Cardiac septum (tissue), 1 donor: ENCODE measurements at places on chromosomes 5 and 9.

- no peak for DNase-seq
Measured at GRCh38 chr5:149798466-149798865, 68.4 kb downstream of the PPARGC1B start.

- no peak for DNase-seq
Measured at GRCh38 chr5:78912811-78913210, 72.3 kb downstream of the ARSB start.

DNA sequence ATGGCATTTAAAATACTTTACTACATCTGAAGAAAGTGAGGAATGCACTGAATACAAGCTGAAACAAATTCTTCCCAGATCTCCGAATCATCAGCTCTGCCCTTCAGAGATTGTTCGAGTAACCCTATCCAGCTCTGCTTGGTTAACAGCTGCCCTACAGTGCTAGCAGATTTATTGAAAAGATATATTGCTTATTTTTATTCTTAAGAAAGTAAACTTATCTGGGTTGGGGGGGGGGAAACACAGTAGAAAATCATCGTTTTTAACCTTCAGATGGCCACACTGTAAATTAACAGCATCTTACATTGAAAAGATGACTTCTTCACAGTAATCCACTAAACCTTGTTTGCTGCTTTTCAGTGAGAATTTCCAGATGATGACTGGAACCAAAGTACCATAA lies 210.8 kb downstream of the NFIB start:
- DNase-seq: no peak

DNA sequence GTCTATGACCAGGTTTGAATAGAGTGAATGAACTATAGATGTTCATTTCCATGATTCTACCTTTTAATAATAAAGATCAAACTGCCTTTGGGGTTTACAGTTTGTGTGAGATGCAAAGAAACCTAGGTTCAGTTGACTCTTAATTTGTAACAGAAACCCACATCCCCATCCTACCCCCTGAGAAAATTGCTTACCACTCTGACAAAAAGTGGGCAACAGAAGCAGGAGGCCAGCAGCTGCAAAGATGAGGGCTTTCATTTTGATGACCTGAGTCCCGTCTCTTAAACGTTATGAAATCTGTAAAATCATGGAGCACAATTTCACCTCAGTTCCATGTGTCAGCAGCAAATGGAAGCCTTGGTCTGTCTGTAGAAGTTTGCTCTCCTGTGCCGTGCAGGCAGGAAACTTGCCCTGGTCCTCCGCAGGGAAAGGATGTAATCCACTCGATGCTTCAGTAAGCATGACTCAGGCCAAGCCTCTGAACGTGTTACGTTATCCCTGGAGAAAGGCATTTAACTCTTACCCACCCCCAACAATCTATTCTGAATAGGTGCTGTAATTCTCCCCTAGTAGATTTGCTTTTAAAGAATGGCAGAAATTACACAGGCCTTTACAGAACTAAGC lies at the start of gene F2RL2:
F2RL2 (minus strand) TSS at position 431 of the 624 bp plus-strand sequence; CDS start at position 258, 173 bp downstream.
- DNase-seq: no peak

DNA sequence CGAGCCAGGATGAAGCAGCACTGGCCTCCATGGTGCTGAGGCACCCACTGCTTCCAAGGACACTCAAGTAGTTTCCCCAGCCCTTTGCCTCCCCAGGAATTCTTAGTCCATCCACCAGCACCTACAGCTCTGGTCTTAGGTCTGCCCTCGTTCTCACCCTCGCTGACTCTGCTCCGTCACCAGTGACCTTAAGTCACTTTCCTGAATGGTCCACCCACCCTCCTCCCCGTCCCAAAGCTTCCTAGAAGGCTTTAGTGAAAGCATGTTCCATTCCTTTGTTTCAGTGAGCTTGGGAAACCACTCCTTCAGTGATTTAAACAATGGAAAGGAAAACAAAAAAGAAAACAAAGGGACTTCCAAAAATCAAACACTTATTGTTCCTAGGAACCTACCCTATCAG lies 54.6 kb upstream of the MAP3K1 start:
- no peak for DNase-seq

DNA sequence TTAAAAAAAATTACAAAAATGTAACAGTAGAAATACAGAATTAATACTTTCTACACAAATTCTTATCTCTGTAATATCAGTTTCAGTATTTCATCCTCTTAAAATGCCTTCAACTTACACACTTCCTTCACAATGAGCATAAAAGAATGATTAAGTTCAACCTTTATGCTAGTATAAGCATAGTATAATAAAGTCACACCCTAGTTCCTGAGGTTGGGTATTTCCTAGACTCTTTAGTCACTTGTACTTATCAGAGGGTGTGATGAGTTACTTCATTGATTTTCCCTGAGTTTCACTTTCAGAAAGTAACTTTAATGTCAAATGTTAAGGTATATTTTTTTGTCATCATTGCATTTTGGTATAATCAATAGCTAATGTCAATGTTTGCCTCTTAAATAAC lies 302.4 kb downstream of the PDE4D start:
- DNase-seq: no peak

GRCh38 chr5:115749016-115749415 lies 67.4 kb downstream of the CDO1 start:
- no peak for DNase-seq

DNA sequence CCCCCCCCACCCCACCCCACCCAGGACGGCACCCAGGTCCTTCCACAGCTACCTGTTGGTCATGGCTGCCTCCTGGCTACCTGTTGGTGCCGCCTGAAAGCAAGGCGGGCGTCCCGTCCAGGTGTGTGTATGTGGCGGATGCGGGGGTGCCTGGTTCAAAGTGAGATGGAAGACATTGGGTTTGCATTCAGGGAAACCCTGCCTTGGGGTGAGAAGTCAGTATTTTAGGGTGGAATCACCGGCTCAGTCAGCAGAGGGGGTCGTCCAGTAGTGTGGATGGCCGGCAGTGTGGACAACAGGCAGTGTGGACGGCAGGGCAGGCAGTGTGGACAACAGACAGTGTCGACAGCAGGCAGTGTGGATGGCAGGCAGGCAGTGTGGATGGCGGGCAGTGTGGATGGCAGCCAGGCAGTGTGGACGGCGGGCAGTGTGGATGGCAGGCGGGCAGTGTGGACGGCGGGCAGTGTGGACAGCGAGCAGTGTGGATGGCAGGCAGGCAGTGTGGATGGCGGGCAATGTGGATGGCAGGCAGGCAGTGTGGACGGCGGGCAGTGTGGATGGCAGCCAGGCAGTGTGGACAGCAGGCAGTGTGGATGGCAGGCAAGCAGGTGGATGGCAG lies 28.0 kb downstream of the NKD2 start:
- DNase-seq: no peak

- no peak for DNase-seq
Measured at GRCh38 chr5:64693636-64694035, 3.3 kb downstream of the SHISAL2B start.

- DNase-seq: no peak
Measured at GRCh38 chr5:137205231-137206027, 293.7 kb downstream of the SPOCK1 start.

DNA sequence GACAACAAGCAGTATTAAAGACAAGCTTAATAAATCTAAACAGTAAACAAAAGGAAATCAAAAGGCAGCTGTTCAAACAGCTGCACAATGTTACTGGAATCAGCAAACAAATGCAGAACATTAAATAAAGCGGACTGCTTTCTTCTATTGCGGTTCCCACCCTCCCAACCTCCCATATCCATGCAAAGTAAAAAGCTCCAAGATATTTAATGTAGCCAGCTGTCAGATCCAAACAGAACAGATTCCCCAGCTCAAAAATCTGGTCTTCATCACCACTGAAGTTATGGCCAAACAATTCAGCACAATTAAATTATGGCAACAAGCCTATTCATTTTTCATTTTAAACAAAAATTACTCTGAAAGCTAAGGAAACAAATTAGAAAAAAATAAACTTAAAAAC lies 75.9 kb downstream of the SLC38A9 start:
- no peak for DNase-seq

- DNase-seq: no peak
Measured at GRCh38 chr9:32292611-32293010, 91.8 kb upstream of the ACO1 start.

DNA sequence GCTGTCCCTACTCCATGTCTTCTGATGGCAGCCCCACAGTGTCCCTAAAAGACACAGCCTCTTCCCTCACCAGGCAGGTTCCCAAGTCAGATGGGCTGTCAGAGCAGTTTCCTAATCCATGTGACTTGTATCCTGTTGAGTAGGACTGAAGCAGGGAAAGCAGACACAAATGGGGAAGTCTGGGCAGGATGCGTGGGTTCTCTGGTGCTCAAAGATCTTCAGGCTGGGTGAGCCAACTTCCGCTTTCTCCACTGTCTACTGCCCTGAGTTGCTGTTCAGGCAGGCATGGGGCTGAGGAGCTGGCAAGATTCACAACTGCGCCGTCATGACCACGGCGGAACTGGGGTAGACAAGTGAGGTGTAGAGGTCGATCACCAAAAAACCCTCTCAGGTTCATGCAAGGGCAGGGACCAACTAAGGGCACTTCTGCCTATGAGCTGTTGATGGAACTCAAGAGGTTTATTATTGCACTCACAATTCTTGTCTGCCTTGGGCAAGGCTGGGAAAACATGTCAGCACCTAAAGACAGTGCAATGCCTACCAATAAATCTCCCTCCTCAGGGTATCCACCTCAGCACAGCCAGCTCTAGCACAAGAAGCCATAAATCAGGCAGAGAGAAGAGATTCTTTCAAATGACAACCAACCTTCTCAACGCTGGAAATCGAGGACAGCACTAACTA lies 83.4 kb downstream of the RAPGEF1 start:
- DNase-seq: peak; percentile 95

- no peak for DNase-seq
Measured at GRCh38 chr5:132500931-132501628, 10.5 kb upstream of the IRF1 start.

- DNase-seq: no peak
Measured at GRCh38 chr5:166906991-166907713, 1384.3 kb upstream of the WWC1 start.

DNA sequence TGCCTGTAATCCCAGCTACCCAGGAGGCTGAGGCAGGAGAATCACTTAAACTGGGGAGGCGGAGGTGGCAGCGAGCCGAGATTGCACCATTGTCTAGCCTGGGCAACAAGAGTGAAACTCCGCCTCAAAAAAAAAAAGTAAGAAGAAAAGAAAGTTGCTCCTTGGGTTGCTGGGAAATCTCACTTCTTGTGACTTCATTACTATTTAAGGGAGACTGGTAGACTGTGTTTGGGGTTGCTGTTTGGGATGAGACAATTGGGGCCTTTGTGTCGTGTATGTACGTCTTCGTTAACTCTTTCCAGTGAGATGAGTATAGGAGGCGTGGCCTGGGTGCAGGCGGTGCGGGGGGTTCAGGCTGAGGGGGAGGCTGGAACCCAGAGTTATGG lies 11.6 kb downstream of the NDST1 start:
- DNase-seq: no peak

DNA sequence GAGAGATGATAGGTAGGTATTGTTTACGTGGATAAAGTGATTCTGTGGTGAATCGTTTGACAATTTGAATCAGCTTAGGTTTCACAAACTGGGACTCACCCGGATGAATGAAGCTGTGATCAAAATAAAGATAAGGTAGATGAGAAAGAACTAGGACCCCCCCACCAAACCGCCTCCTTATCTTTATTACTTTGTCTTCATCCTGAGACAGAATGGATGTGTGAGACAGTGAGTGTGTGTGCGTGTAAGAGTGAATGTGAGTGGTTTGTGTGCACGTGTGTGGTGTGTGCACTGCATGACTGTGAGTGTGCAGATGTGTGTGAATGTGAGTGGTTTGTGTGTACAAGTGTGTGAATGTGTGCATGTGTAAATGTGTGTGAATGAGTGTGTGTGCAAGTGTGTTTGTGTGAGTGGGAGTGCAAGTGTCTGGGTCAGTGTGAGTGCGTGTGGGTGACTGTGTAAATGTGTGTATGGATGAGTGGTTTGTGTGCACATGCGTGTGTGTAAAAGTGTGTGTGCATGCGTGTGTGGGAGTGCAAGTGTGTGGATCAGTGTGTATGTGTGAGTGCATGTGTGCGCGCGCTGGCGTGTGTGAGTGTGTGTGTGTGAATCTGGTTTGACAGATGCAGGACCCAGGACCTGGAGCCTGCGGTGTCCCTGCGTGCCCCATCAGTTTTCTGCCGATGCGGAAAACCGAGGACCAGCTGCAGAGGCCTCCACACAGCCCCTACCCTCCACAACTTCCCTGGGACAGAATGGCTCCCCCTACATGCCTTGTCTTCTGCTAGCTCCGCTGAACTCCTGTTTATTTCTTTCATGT lies 11.4 kb upstream of the ENG start:
- DNase-seq: no peak

- no peak for DNase-seq
Measured at GRCh38 chr9:70315389-70315788, 56.6 kb downstream of the SMC5 start.
